Astrocyte (in vitro differentiated cells and primary cell): ENCODE measurements at places on chromosomes 11 and 22. TPM values are rescaled to one million over a fixed set of nuclear protein-coding genes. Genes with fewer than 3 reads are reported as not detected.

Gene CCDC87
- total RNA-seq = 0.31 and 0.34 TPM in 2 replicates

Gene PGA5
- 0.79 and 1.4 TPM in 2 replicates for total RNA-seq

GRCh38 chr11:130765951-130766649, 150.2 kb downstream of the SNX19 start:
- no peak overlapping the region for H3K27ac ChIP-seq
- H3K36me3 ChIP-seq = no peaks in the 10 kb centered on the region
- H3K4me1 ChIP-seq = peaks cover 4% of the 10 kb centered on the region
- no peak overlapping the region for H3K4me3 ChIP-seq
- DNase-seq = no peak

DNA sequence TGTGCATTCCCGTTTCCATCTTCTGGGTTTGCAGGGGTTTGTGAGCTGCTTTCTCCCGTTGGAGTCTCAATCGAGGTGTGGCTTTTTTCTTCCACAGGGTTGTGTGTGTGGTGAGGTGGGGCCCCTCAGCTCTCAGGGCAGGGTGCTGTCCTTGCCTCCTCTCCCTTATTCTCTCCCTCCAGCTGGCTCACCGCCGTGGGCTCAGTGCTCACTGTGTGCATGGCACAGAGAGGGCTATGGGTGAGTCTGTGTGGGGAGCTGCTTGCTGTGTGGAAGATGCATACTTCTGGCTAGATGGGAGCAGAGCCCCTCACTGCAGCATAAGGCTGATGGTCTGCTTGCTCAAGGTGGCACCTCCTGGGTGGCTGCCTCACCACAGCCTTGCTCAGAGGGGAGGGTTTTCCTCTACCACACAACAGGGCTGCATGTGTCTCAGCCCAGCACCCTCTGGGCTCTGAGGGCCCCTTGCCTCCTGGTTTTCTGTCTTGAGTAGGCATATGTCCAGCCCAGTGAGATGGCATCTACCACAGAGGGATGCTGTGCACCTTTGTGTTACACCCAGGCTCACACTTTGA, 203.1 kb upstream of the B3GAT1 start:
- no peak for DNase-seq
- H3K27ac ChIP-seq = no peak overlapping the region
- H3K4me1 ChIP-seq = no peaks in the 10 kb centered on the region

GRCh38 chr11:119734788-119735187, 5.8 kb upstream of the NECTIN1 start:
- no peaks in the 10 kb centered on the region for H3K36me3 ChIP-seq
- H3K27me3 ChIP-seq = peaks cover 10% of the 10 kb centered on the region
- no peak overlapping the region for H3K27ac ChIP-seq
- no peak for DNase-seq
- no peak overlapping the region for H3K4me3 ChIP-seq
- peaks cover 4% of the 10 kb centered on the region for H3K4me1 ChIP-seq

Gene H19
- 0.52 and 0.70 TPM in 2 replicates for total RNA-seq
